ENCODE measurements at places on chromosomes 11 and 22.

DNA sequence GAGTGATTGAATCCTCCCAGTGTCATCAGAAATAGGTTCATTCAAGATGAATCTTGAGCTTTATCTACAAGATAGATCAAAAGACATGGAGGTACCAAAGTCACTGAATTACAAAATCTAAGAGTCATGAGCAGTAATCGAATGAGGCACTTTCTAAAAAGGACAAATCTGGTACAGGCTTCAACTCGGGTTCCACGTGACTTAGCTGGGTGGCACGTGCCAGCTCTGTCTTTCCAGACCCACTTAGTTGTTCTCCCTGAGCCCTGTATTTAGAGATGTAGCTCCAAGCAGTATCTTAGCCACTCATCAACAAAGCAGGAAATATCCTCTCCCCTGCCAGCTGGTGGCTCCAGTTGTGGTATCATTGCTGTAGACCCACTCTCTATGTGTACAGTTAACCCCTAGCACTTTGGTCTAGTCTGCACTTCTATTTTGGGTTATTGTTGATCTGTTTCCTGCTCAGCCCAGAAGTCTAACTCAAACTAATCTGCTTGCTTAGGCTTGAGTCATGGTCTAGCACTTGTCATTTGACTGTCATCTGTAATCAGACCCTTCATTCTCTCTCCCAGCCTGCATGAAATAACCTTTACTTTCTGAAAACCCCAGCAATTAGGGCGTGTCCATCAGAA, 528.7 kb downstream of the ETS1 start:
- no peak for DNase-seq

DNA sequence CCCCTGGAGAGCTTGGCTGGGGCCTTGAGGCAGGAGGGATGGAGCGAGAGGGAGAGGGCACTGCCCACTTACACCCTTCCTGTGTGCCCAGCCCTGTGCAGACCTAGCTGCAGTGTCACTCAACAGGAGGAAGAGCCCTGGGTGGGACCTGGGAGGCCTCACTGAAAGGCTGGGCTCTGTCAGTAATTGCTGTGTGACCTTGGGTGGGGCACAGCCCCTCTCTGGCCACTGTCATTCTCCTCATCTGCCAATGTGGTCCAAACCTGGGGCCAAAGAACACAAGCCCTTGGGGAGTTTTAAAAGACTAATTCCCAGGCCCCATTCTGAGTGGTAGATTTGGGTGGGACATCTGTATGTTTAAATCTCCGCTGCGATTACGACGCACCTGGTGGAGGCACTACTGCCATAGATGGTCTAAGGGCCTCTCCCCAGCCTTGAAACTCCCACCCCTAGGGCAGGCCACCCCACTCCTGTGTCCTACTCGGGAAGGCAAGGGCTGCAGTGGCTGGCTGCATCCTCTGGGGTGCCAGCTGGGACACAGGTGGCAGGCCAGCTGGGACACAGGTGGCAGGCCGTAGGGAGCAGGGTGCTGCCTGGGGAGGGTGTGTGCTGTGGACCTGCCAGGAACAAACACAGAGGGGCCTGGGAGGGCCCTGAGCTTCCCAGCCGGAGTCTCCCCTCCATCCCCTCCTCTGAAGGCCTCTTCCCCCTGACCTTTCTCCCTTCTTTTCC, 12.3 kb upstream of the SOX10 start:
- no peak for DNase-seq

GRCh38 chr11:113647856-113648255, 58.3 kb downstream of the TMPRSS5 start:
- DNase-seq: no peak

GRCh38 chr22:42945736-42946135, 69.2 kb downstream of the PACSIN2 start:
- no peak for DNase-seq

DNA sequence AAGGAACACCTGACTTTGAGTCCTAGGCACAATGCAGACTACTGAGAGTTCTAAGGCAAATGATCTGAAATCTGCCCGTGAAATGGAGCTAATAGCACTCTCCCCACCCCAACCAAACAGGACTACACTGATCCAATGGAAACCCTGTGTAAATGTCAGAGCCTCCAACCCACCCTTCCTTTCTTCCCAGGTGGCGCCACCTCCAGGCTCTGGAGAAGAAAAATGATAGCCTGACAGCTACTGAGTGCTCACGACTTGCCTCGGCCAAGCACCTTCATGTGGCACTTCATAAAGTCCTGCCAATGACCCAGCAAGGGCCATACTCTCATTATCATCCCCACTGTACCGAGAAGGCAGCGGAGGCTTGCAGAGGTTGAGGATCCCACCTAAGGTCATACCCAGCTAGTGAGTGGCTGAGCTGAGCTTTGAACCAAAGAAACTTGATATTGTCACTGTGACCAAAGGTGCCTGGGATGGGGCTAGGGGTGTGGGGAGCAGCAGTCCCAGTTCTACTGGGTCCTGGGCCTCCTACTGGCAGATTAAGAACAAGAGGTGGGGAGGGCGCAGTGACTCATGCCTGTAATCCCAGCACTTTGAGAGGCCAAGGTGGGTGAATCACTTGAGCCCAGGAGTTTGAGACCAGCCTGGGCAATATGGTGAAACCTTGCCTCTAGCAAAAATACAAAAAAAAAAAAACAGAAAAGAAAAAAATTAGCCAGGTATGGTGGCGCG, 20.5 kb downstream of the TST start:
- DNase-seq: no peak

DNA sequence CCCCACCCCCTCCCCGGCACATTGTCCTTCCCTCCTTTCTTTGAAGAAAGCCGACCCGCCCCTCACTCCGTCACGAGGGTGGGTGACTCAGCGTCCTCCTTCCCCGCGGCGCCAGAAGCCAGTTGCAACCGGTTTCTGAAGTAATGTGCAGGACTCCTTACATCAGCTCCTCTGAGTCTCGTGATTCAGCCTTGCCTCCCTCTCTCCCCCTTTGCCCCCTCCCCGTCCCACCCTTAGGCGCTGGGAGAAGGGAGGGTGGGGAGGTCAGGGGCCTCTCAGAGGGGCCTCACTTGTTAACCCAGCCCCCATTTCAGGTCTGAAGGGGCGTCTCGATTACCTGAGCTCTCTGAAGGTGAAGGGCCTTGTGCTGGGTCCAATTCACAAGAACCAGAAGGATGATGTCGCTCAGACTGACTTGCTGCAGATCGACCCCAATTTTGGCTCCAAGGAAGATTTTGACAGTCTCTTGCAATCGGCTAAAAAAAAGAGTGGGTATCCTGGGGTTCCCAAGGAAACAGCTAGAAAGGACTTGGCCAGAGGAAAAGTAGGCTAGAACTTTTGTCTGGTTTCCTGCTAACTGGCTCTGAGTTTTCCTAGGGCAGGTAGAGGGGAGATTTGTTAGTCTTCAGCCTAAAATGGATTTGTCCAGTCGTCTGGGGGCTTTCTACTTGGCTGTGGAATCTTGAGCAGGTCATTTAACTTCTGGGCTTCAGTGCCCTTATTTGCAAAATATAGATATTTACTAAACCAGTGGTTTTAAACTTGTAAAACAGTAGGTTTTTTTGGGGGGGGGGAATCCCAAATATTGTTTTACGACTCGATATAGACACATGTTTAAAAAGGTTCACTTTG, 1.1 kb downstream of the SLC3A2 start:
- no peak for DNase-seq

DNA sequence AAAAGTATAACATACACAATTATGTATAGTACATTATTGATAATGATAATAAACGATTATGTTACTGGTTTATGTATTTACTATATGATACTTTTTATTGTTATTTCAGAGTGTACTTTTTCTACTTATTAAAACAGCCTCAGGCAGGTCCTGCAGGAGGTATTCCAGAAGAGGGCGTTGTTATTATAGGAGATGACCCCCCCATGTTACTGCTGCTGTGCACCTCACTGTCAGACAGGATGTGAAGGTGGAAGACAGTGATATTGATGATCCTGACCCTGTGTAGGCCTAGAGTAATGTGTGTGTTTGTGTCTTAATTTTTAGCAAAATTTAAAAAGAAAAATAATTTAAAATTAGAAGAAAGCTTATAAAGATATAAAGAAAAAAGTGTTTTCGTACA, 57.6 kb downstream of the REXO2 start:
- no peak for DNase-seq

- no peak for DNase-seq
Observed at GRCh38 chr11:19311308-19312030, 70.7 kb upstream of the E2F8 start.

DNA sequence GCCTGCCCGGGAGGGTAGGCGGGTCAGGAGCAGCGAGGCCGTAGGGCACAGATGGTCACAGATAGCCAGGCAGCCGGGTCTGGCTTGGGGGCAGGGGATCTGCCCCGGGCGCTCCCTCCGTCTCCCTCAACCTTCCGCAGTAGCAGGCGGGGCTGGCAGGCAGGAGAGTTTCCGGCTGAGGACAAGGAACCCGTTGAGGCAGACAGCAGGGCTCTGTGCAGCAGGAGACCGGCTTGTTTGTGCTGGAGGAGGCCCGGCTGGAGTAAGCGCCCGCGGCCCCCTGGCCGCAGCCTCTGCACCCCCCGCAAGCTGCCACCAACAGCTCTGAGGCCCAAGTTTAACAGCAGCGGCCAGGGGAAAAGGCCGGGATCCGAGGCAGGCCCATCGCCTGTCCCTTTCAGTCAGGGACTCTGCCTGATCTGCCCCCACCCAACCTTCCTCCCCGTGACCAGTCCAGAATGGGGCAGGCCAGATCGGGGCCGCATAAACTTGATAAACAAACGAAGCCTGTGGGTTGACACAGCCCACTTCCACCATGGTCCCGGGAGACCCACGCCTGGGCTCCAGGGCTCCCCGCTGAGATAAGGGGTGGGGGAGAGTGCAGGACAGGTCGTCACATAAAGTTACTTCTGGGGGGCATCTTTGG, 13.6 kb downstream of the SCARF2 start:
- no peak for DNase-seq

GRCh38 chr11:66002648-66003225, 434 bp downstream of the BANF1 start:
- DNase-seq: no peak

GRCh38 chr22:24474221-24474620, 20.9 kb upstream of the UPB1 start:
- DNase-seq: no peak

GRCh38 chr22:39932918-39933649, 27.1 kb upstream of the TMA7B start:
- DNase-seq: no peak

GRCh38 chr22:34068001-34068400, 147.7 kb upstream of the LARGE1 start:
- DNase-seq: no peak

DNA sequence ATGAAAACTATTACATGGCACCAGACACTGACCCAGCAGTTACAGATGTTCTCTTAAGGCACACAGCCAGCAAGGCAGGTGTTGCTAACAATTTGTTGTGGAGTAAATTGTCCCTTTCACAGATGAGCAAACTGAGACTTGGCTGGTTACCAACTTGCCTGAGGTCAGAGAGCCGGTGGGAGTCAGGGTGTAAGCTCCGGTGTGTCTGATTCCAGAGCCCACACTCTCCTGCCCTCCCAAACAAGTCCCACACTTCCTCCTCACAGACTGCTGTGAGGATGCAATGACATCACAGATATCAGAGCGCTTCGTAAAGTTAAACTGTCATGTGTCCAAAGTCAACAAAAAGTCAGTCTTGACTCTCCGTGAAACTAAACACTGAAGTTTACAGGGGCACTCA, 12.5 kb downstream of the GDPD5 start:
- no peak for DNase-seq

DNA sequence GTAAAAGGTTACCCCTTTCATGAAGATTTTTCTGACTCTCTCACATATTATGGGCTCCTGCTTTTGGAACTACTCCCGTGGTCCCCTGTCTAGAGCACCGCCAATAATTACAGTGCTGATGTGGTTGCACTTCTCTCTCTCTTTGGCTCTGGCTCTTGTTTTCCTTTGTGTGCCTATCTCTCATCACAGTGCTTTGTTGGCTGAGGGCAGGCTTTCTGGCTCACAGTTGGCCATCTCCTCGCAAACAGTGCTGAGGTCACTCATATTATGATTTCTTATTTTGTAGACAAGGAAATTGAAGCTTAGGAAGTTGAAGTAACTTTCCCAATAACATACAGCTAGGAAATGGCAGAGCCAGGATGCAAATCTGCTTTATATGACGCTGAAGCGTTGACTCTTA, 192.5 kb downstream of the DDX10 start:
- no peak for DNase-seq

DNA sequence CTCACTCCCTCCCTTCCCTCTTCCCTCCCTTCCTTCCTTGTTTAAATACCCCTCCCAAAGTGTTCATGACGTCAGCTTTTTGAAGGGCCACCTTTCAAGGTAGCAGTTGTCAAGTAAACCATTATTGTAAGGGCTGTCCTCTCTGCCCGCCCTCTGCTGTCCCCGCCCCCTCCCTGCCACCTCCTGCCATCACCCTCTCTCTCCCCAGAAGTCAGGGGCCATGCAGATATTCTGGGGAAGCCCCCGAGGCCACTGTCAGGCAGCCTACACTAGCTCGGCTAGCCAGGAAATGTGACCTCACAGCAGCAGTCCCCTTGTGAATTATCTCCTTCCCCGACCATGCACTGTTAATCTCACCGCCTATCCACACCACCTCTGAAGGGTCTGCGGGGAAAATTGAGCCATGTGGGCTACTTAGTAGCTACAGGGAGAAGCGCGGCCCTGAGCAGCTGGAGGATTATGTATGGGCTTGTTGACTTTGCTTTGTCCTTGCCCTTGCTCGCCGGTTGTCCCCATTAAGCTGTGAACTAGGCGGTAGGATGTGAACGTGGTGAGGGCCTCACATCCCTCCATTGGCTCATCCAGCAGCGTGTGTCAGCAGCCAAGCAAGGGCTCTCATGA, 42.1 kb upstream of the ATXN10 start:
- DNase-seq: no peak

DNA sequence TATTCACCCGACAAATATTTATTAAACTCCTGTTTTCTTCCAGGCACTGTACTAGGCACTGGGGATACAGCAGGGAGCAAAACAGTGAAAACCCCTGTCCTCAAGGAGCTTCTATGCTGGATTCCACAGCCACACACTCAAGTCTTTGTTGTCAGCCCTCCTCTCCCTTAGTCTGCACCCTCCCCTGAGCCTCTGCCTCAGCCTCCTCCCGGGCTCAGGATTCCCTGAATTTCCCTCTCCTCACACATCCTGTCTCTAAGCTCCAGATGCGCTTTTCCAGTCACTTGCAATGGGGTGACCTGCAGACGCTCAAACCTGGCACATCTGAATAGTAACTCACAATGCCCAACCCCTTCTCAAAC, 13.5 kb upstream of the TUB start:
- DNase-seq: no peak

GRCh38 chr11:128341280-128342248, 245.8 kb downstream of the ETS1 start:
- no peak for DNase-seq

GRCh38 chr11:12693094-12693478, 18.9 kb downstream of the TEAD1 start:
- DNase-seq: no peak

GRCh38 chr11:45161252-45162063, 15.0 kb downstream of the PRDM11 start:
- DNase-seq: no peak

- no peak for DNase-seq
Observed at GRCh38 chr11:47768101-47768612, 1.0 kb upstream of the FNBP4 start.

- no peak for DNase-seq
Observed at GRCh38 chr22:44091021-44091721, 67.1 kb downstream of the PARVB start.
